ENCODE measurements at places on chromosomes 11 and 22.

DNA sequence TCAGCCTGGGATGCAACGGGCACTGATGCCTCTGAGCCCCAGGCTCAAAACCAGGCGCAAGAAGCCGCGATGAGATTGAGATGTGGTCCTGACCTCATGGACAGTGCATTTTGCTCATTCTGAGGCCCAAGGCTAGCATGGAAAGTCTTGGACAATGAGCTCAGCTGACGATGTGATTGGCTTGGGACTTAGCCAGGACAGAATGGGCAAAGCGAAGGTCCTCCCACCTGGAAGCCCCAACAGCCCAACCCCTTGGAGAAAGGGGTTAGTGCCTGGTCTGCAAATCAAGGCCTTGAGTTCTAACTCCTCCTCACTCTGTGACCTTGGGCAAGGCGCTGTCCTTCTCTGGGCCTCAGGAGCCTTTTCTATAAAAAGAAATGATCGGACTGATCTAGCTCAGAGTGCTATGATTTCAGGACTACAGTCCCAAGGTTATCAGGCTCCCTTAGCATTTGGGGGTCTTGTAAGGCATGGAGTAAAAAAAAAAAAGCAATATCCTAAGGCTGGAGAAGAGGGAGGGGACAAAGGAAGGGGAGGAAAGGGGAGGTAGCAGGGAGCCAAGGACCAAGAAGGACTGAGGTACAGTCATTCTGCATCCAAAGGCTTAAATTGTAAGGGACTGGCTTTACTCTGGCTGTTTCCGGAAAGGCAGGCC, 2.7 kb downstream of the SLC43A3 start:
- DNase-seq, result no peak

GRCh38 chr22:26374391-26375026, 54.6 kb upstream of the ASPHD2 start:
- no peak for DNase-seq

- DNase-seq, result no peak
These were observed 20.8 kb downstream of the TIMP3 start for GRCh38 chr22:32822179-32822877.

DNA sequence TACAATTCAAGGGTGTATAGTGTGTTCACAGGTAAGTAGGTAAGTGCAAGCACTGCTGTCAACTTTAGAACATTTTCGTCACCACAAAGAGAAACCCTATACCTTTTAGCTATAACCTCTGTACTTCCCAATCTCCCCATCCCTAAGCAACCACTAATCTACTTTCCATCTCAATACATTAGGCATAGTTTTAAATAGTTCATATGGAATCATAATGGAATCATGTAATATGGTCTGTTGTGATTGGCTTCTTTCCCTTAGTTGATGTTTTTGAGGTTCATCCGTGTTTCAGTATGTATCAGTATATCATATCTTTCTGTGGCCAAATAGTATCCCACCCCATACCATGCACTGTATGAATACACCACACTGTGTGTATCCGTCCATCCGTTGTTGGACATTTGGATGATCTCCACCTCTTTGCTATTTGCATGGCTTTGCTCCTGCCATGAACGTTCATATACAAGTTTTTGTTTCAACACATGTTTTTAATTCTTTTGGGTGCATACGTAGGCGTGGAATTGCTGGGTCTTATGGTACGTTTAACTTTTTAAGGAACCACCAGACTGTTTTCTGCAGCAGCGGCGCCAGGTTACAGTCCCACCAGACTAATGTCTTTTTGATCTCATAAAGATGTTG, 27.7 kb upstream of the OPCML start:
- DNase-seq, result no peak

- no peak for DNase-seq
These were observed 737.2 kb downstream of the LRRC4C start for GRCh38 chr11:40722179-40722795.

- DNase-seq, result no peak
These were observed 3.1 kb downstream of the CPT1A start for GRCh38 chr11:68838572-68838964.

GRCh38 chr22:32583921-32584335, 109.3 kb downstream of the FBXO7 start:
- DNase-seq, result no peak

- DNase-seq, result no peak
These were observed 5.4 kb downstream of the SMCO4 start for GRCh38 chr11:93537767-93538261.

DNA sequence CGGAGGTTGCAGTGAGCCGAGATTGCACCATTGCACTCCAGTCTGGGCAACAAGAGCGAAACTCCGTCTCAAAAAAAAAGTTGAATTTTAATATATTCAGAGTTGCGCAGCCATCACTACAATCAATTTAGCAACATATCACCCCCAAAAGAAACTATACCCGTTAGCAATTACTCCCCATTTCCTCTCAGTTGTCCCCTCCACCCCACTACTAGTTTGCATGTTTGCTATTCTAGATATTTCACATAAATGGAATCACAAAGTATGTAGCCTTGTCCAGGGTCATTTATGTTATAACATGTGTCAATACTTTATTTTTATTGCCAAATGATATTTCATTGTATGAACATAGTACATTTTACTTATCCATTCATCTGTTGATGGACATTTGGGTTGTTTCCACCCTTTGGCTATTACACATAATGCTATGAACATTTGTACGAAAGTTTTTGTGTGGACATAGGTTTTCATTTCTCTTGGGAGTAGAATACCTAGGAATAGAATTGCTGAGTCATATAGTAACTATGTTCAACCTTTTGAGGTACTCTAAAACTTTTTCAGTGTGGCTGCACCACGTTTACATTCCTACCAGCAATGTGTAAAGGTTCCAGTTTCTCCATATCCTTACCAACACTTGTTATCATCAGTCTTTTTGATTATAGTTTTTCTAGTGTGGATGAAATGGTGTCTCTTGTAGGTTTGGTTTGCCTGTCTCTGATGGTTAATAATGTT, 2.2 kb downstream of the ZNF143 start:
- DNase-seq, result no peak
